WTC11 (cell line): ENCODE measurements at places on chromosomes 16 and 17.
A peak's percentile ranks its signal among the peaks of the same experiment; 100 is the strongest.

GRCh38 chr17:55683550-55684315 lies 38.9 kb downstream of the TMEM100 start:
- H3K4me3 ChIP-seq = no peak overlapping the region
- no peak overlapping the region for H3K27ac ChIP-seq
- peaks cover 25% of the 10 kb centered on the region for H3K36me3 ChIP-seq

- H3K4me1 ChIP-seq = peaks cover 37% of the 10 kb centered on the region
- no peaks in the 10 kb centered on the region for H3K36me3 ChIP-seq
- H3K4me3 ChIP-seq = no peak overlapping the region
- DNase-seq = no peak
- peaks cover 47% of the 10 kb centered on the region for H3K27me3 ChIP-seq
- no peak overlapping the region for H3K27ac ChIP-seq
These were observed 467.7 kb downstream of the SOX9 start for GRCh38 chr17:72588561-72588960.

GRCh38 chr17:41678907-41679739 lies 9.6 kb upstream of the EIF1 start:
- no peak overlapping the region for H3K4me3 ChIP-seq
- H3K36me3 ChIP-seq = 0 out of 2 replicates have a peak, but pooled peaks cover 4% of the 10 kb centered on the region
- no peak for DNase-seq
- H3K27ac ChIP-seq = peak overlapping the region; percentile 50; the same call in 1 of the 2 replicates
- peaks cover 2% of the 10 kb centered on the region; the same call in 1 of the 2 replicates for H3K27me3 ChIP-seq
- H3K4me1 ChIP-seq = peaks cover 50% of the 10 kb centered on the region

- peaks cover 22% of the 10 kb centered on the region for H3K27me3 ChIP-seq
- DNase-seq = no peak
- no peak overlapping the region for H3K27ac ChIP-seq
- H3K36me3 ChIP-seq = no peaks in the 10 kb centered on the region
- peaks cover 32% of the 10 kb centered on the region for H3K4me1 ChIP-seq
These were observed 479.1 kb downstream of the SOX9 start for GRCh38 chr17:72599891-72600290.

- no peaks in the 10 kb centered on the region for H3K27me3 ChIP-seq
- H3K4me3 ChIP-seq = no peak overlapping the region
- no peak for DNase-seq
- H3K4me1 ChIP-seq = no peaks in the 10 kb centered on the region
- H3K36me3 ChIP-seq = peaks cover 74% of the 10 kb centered on the region
These were observed 34.8 kb downstream of the CYB5D2 start for GRCh38 chr17:4177806-4178205.

DNA sequence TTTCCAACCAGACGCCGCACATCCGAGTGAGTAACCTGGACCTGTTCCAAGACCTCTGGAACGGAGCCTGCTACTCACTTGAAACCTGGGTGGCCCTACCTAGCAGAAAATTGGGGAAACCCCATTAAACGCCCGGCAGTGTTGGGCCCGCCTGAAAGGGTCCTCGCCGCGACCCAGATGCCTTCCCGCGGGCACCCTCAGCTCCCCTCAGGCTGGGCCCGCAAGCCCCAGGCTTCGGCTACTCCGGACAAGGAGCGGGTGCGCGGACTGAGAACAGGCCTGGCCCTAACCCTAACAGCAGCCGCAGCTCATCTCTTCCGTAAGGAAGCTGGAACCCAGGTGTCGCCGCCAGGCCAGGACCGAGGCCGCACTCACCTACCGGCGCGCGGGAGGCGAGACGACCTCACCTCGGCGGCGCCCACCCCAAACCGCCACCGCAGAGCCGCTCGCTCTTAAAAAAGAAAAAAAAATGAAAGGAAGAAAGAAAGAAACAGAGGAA lies 344 bp downstream of the PSME3IP1 start:
- DNase-seq = no peak
- H3K4me1 ChIP-seq = peaks cover 50% of the 10 kb centered on the region
- no peaks in the 10 kb centered on the region; the same call in 1 of the 2 replicates for H3K27me3 ChIP-seq
- H3K4me3 ChIP-seq = peak overlapping the region; percentile 96

DNA sequence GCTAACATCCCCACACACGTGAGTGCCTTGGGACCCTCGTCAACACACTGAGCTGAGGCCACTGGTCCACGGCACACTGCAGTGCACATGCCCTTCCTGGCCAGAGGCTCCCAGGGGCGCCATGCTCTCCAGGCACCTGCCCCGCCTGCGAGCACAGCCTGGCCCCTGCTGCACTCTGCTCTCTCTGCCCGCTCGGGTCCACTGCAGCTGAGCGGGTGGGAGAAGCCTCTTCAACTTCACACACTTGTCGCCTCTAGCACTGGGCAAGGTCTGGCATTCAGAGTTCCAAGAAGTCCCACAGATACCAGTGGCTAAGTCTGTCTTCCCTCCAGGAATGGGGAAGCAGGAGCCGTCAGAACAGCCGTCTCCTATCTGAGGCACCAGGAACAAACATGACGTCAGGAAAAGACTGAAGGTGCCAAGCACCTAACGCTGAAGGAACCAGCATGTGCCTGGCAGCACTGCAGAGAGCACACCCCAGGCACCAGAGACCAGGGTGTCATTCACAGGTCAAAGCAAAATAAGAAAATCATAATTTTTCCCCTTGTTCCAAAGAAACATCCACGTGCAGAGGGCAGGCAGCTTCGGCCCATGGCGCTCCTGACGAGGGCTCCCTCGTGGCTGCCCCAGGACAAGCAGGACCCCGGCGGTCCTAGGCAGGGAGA lies 82.9 kb downstream of the ZNF778 start:
- H3K27ac ChIP-seq = peak overlapping the region; percentile 92
- no peak overlapping the region for H3K4me3 ChIP-seq
- no peaks in the 10 kb centered on the region for H3K27me3 ChIP-seq
- no peak for DNase-seq
- H3K36me3 ChIP-seq = peaks cover 12% of the 10 kb centered on the region
- peaks cover 32% of the 10 kb centered on the region for H3K4me1 ChIP-seq

DNA sequence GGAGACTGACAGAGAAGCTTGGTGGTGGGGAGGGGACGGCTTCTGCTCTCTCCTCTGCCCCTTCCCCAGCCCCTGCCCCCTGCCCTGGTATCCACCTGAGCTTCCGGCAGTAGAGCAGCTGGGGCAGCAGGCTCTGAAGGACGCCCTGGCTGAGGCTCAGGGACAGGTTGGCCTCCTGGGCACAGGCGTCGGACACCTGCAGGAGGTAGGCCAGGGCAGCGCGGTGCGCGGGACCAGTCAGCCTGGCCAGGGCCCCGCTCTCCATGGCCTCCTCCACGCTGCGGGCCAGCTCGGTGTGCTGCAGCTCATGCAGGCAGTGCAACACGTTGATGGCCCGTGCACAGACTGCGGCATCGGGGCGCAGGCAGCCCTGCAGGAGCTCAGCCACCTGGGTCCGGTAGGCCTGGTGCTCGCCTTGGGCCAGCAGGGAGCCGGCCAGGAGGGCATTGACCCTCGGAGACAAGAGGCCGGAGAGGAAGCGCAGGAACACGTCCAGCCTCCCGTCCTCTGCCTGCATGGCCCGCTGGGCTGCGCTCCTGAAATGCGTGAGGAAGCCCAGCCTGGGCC lies 14.2 kb downstream of the NLRC3 start:
- no peaks in the 10 kb centered on the region for H3K36me3 ChIP-seq
- H3K27ac ChIP-seq = no peak overlapping the region
- no peaks in the 10 kb centered on the region for H3K27me3 ChIP-seq
- no peak overlapping the region for H3K4me3 ChIP-seq
- no peak for DNase-seq
